Left lobe of liver (tissue), 2 donors: ENCODE measurements at places on chromosomes 11 and 22. TPM values are rescaled to one million over a fixed set of nuclear protein-coding genes. Genes with fewer than 3 reads are reported as not detected.

- peak; percentile 95 for DNase-seq
Measured at GRCh38 chr22:22968366-22968765, 80.8 kb downstream of the IGLL5 start.

CATSPERZ gene
- total RNA-seq: not detected

- DNase-seq: no peak
Measured at GRCh38 chr22:34198976-34199375, 278.7 kb upstream of the LARGE1 start.

DNA sequence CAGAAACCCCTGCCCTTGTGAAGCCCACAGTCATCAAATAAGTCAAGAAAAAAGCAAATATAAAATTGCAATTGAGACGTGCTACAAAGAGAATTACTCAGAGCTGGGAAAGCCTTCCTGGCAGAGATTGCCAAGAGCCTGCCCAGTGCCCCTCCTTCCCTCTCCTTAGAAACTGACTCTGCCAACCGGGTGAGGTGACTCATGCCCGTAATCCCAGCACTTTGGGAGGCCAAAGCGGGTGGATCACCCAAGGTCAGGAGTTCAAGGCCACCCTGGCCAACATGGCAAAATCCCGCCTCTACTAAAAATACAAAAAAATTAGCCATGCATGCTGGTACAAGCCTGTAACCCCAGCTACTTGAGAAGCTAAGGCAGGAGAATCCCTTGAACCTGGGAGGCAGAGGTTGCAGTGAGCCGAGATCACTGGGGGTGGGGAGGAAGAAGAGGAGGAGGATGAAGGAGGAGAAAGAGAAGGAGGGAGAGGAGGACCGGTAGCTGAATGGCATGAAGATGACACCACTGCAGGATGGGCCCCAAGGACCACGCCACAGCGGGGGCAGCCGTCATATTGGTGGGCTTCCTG lies 76.1 kb upstream of the RTL6 start:
- DNase-seq: peak; percentile 24

ANO1 gene
- total RNA-seq: 260 TPM

PANX3 gene
- not detected for total RNA-seq

- DNase-seq: no peak
Measured at GRCh38 chr11:104327861-104328511, 164.0 kb upstream of the PDGFD start.

DNA sequence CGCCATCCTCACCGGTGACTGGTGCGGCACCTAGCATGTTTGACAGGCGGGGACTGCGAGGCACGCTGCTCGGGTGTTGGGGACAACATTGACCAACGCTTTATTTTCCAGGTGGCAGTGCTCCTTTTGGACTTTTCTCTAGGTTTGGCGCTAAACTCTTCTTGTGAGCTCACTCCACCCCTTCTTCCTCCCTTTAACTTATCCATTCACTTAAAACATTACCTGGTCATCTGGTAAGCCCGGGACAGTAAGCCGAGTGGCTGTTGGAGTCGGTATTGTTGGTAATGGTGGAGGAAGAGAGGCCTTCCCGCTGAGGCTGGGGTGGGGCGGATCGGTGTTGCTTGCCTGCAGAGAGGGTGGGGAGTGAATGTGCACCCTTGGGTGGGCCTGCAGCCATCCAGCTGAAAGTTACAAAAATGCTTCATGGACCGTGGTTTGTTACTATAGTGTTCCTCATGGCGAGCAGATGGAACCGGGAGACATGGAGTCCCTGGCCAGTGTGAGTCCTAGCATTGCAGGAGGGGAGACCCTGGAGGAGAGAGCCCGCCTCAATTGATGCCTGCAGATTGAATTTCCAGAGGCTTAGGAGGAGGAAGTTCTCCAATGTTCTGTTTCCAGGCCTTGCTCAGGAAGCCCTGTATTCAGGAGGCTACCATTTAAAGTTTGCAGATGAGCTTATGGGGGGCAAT lies 1.1 kb downstream of the NEAT1 start:
- DNase-seq: peak; percentile 54
